Suprapubic skin (tissue), 4 donors: ENCODE measurements at places on chromosomes 3 and 15. TPM values are rescaled to one million over a fixed set of nuclear protein-coding genes. Genes with fewer than 3 reads are reported as not detected.

GRCh38 chr3:109025896-109026295, 72.2 kb upstream of the GUCA1C start:
- no peaks in the 10 kb centered on the region for H3K4me1 ChIP-seq
- H3K36me3 ChIP-seq, result no peaks in the 10 kb centered on the region
- no peaks in the 10 kb centered on the region for H3K27me3 ChIP-seq
- no peak for DNase-seq
- no peak overlapping the region for H3K27ac ChIP-seq

DNA sequence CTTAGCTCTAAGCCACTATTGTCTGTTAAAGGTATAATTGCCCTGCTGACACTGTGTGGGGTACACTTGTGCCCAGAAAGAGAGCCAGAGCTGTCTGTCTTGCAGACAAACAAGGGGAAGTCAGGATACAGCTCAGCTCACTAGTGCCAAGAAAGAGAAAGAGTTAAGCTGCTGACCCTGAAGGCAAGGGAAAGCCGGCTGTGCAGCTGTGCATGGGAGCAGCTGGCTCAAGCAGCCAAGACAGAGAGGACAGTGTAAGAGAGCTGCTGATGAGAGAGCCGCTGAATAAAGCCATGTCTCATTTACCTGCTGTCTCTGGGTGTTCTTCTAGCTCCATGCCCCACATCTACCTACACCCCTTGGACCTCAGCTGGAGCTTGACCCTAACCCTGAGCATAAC, 428.1 kb upstream of the NAALADL2 start:
- no peak overlapping the region for H3K27ac ChIP-seq
- no peaks in the 10 kb centered on the region for H3K27me3 ChIP-seq
- peaks cover 6% of the 10 kb centered on the region for H3K4me1 ChIP-seq
- no peak overlapping the region for H3K4me3 ChIP-seq
- no peak for DNase-seq

DNA sequence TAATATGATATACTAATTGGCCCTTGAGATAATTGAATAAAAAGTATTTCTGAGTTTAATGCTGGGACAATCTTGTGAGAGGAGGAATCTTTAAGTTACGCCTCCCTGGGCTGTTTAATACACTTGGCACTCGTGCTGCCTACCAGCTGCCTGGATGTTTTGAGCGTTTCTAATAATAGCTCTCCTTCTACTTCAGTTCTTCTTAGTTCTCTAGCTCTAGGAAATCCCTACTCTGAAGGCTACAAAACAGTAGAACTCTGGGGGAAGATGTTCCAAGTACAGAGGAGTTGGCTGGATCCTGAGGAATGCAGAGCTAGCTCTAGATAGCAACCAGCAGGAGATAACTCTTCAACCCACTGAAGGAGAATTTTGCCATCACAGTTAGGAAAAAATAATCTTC, 3.5 kb downstream of the NAALADL2 start:
- H3K27ac ChIP-seq, result peak overlapping the region; percentile 49
- no peaks in the 10 kb centered on the region for H3K36me3 ChIP-seq
- H3K4me1 ChIP-seq, result peaks cover 17% of the 10 kb centered on the region
- no peaks in the 10 kb centered on the region for H3K27me3 ChIP-seq
- no peak for DNase-seq
- no peak overlapping the region for H3K4me3 ChIP-seq

DNA sequence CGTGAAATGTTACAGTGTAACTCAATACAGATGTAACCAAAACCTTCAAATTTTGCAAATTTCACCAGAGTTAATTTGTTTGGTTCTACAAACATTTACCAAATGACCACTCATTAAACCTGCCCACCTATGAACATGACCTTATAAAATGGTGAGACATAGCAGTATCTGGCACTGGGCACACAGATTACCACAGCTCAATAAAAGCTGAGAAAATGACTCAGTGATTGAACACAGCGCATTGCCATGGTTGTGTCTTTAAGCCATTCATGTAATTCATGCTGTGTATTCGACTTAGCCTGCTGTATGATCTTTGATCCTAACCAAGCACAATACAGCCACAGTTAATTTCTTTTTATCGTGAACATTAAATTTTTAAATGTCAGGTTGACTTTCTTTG, 11.3 kb downstream of the PPARG start:
- no peak for DNase-seq
- H3K36me3 ChIP-seq, result no peaks in the 10 kb centered on the region
- no peak overlapping the region for H3K27ac ChIP-seq

GRCh38 chr15:36622197-36622795, 42.9 kb downstream of the CDIN1 start:
- peaks cover 12% of the 10 kb centered on the region for H3K4me1 ChIP-seq
- H3K36me3 ChIP-seq, result no peaks in the 10 kb centered on the region
- H3K27me3 ChIP-seq, result no peaks in the 10 kb centered on the region
- H3K4me3 ChIP-seq, result no peak overlapping the region

- no peak for DNase-seq
- peaks cover 8% of the 10 kb centered on the region for H3K27me3 ChIP-seq
- H3K27ac ChIP-seq, result no peak overlapping the region
- H3K4me3 ChIP-seq, result no peak overlapping the region
- no peaks in the 10 kb centered on the region for H3K36me3 ChIP-seq
These were observed 58.3 kb upstream of the TSEN2 start for GRCh38 chr3:12425850-12426579.

DNA sequence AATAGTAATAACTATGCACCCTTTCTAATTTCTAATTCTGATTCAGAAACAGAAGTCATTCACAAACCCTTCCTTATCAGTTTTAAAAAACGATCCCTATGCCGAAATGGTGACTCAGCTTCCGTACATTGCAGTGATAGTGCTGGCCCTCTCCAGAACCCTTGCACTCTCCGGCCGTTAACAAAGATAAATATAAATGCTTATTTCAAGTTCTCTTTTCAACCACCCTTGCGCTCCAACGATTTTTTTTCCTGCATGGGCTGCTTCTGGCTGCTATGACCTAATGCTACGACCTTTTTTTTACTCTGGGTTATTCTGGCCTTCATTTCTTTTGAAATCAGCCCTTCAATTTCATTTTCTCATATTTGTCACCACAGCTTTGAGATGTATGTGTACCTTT, 646.2 kb downstream of the NTRK3 start:
- no peaks in the 10 kb centered on the region for H3K36me3 ChIP-seq
- H3K4me1 ChIP-seq, result peaks cover 10% of the 10 kb centered on the region
- H3K27me3 ChIP-seq, result no peaks in the 10 kb centered on the region
- H3K4me3 ChIP-seq, result no peak overlapping the region
- no peak overlapping the region for H3K27ac ChIP-seq

DNA sequence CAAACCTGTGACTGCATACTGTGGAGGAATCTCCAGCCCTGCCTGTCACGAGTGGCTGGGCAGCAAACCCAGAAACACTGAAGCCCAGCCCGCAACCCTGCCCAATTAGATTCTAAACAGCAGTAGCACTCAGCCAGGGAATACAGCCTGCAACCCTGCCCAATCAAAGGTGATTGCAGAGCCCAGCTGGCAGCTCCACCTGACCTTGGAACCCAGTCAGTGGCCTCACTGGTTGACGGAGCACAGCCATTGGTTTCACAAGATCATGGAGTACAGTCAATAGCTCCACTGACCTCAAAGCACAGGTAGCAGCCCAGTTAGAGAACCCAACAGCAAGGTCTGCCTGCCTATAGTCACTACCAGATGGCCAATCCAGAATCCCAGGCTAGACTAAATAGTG, 35.2 kb upstream of the MYLK start:
- no peak for DNase-seq
- H3K27ac ChIP-seq, result no peak overlapping the region
- no peaks in the 10 kb centered on the region for H3K4me1 ChIP-seq
- H3K36me3 ChIP-seq, result peaks cover 37% of the 10 kb centered on the region

DNA sequence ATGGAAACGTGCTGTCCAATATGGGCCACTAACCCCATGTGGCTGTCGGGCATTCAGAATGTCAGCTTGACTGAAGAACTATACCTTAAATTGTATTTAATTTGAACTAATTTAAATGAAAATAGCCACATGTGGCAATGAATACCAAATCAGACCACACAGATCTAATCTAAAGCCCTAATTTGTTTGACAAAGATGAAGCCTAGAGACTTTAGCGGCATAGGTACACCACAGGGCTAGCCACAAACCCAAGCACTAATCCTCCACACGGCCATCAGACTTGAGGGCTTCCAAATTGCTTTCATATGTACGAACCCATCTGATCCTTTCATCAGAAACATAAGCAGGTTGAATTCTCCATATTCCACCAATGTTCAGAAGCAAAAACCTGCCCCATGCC, 81.4 kb downstream of the SHQ1 start:
- H3K27ac ChIP-seq, result no peak overlapping the region
- no peaks in the 10 kb centered on the region for H3K36me3 ChIP-seq
- peaks cover 7% of the 10 kb centered on the region for H3K4me1 ChIP-seq
- no peaks in the 10 kb centered on the region for H3K27me3 ChIP-seq

DNA sequence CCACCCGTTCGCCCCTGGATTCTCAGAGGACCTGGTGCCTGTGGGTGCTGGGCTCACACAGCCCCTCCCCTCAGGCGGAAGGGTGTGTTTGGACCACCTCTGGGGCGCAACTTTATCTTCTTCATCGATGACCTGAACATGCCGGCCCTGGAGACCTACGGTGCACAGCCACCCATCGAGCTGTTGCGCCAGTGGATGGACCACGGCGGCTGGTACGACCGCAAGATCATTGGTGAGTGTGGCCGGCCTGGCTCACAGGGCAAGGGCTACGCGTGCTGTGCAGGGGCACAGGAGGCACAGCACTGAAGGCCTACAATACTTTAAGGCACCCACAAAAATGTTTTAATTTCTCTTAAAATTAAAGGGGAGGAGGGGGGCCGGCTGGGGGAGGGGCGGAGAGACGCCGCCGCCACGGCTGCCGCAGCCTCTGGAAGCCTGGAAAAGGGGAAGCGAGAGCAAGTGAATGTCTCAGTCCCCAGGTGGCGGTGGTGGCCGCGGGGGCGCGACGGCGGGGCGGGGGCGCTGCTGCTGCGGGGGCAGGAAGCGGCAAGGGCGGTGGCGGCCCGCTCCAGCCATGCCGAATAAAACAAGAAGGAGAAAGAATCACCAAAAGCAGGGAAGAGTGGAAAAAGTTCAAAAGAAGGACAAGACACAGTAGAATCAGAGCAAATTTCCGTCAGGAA, 56.8 kb downstream of the DNAH1 start:
- H3K36me3 ChIP-seq, result peaks cover 13% of the 10 kb centered on the region
- H3K27ac ChIP-seq, result no peak overlapping the region
- H3K27me3 ChIP-seq, result no peaks in the 10 kb centered on the region
- no peak for DNase-seq
- no peaks in the 10 kb centered on the region for H3K4me1 ChIP-seq
- peak overlapping the region; percentile 18 for H3K4me3 ChIP-seq

- H3K27ac ChIP-seq, result no peak overlapping the region
- no peaks in the 10 kb centered on the region for H3K27me3 ChIP-seq
- no peak for DNase-seq
These were observed 136.8 kb downstream of the TBL1XR1 start for GRCh38 chr3:177060492-177060891.

GRCh38 chr3:51942603-51943450, 664 bp downstream of the PARP3 start:
- H3K4me1 ChIP-seq, result peaks cover 34% of the 10 kb centered on the region
- H3K4me3 ChIP-seq, result peak overlapping the region; percentile 82
- H3K36me3 ChIP-seq, result peaks cover 13% of the 10 kb centered on the region
- peak overlapping the region; percentile 90 for H3K27ac ChIP-seq
- H3K27me3 ChIP-seq, result no peaks in the 10 kb centered on the region

GRCh38 chr3:182284793-182285192, 508.5 kb upstream of the ATP11B start:
- H3K27me3 ChIP-seq, result no peaks in the 10 kb centered on the region
- H3K27ac ChIP-seq, result no peak overlapping the region
- no peak for DNase-seq
- no peaks in the 10 kb centered on the region for H3K36me3 ChIP-seq
- H3K4me1 ChIP-seq, result no peaks in the 10 kb centered on the region

DNA sequence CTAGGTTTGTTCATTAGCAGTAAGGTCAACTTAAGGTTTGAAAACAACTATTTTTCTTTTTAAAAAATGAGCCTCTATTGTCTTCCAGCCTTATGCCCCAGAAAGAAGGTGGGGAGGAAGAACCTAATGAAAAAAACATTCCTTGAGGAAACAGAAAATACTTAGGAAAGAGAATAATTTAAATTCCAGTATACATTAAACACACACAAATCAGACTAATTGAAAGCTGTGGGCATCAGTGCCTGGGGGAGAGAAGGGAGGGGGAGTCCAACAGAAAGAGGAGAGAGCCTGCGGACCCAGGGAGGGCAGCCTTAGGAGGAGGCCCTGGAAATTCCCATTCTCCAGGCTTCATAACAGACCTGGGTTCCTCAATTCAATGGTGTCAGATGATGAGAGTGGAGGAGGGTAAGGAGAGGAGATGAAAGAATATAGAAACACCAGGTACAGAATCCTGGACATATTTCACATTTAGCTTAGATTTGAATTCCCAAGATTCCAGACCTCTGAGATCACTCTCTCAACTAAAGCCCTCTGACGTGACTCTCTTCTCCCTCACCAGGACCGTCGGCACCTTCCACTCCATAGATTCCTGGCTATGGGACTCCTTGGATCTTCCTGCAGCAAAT, 320.5 kb upstream of the UMPS start:
- H3K4me1 ChIP-seq, result no peaks in the 10 kb centered on the region
- no peak for DNase-seq
- peaks cover 6% of the 10 kb centered on the region for H3K36me3 ChIP-seq
- H3K27me3 ChIP-seq, result no peaks in the 10 kb centered on the region
- H3K27ac ChIP-seq, result no peak overlapping the region

GRCh38 chr3:173253471-173253870, 112.4 kb upstream of the SPATA16 start:
- H3K36me3 ChIP-seq, result no peaks in the 10 kb centered on the region
- H3K27me3 ChIP-seq, result peaks cover 3% of the 10 kb centered on the region
- no peak overlapping the region for H3K27ac ChIP-seq

DNA sequence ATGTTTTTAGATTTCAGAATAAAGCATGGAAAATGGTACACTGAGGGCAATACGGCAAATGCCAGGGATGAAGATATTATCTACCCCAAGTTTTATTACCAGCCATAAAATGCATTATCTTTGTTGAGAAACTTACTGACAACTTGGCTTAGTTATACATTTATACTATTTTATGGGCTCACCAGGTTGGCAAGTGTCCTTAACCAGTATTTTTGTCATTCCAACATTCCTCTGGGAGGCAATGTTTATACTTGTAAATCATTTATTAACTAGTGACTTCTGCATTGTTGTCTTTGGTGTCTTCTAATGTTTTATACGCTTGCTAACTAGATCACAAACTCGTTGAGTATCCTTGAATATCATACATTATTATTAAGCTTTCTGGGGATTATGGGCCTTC, 18.0 kb upstream of the ADGRG7 start:
- H3K27ac ChIP-seq, result no peak overlapping the region
- H3K4me1 ChIP-seq, result peaks cover 3% of the 10 kb centered on the region
- H3K4me3 ChIP-seq, result no peak overlapping the region
- no peaks in the 10 kb centered on the region for H3K27me3 ChIP-seq
- no peaks in the 10 kb centered on the region for H3K36me3 ChIP-seq
- DNase-seq, result no peak

GRCh38 chr3:187020376-187020775, 90.0 kb downstream of the ST6GAL1 start:
- H3K4me1 ChIP-seq, result no peaks in the 10 kb centered on the region
- H3K27me3 ChIP-seq, result no peaks in the 10 kb centered on the region
- H3K4me3 ChIP-seq, result no peak overlapping the region

KIF7 gene
- 1.9 TPM for total RNA-seq

PRR20G gene
- not detected for total RNA-seq

SLC9C1 gene
- total RNA-seq, result not detected
